Fibroblast of lung (primary cell): ENCODE measurements at places on chromosomes 4 and X. TPM values are rescaled to one million over a fixed set of nuclear protein-coding genes. Genes with fewer than 3 reads are reported as not detected.

DNA sequence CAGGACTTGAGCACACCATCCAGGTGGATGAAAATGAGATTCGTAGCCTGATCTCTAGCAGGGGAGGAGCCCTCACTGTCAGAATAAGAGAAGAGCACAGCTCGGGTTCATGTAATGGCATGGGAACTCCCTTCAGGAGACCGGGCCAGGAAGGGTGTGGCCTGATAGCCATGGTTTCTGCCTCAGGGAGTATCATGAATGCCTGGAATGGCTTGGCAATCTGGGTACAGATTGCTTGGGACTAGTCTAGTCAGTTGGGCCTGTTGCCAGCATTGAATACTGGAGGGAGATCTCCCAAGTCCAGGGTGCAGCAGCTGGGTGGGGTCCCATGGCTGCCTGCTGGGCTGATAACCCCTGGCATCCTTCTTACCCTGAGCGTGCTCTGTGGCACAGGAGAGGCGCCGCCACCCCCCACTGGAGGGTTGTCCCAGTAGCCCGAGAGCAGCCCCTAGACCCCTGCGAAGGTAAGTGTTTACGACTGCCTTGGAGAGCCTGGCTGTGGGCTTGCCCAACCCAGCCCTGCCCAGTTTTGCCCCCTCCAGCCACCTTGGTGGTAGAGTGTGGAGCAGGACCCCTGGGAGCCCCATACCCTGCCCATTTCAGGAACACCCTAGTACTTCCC lies 298.8 kb downstream of the TEX13A start:
- DNase-seq: peak; percentile 2

The XG gene
- 1.3 and 4.1 TPM in 2 replicates for total RNA-seq

GRCh38 chrX:23883737-23884354 lies 23.9 kb downstream of the APOO start:
- peak; percentile 81 for DNase-seq

GRCh38 chrX:56233100-56233499 lies 944 bp downstream of the KLF8 start:
- peak; percentile 1 for DNase-seq

The GYPA gene
- not detected in 2 replicates for total RNA-seq

DNA sequence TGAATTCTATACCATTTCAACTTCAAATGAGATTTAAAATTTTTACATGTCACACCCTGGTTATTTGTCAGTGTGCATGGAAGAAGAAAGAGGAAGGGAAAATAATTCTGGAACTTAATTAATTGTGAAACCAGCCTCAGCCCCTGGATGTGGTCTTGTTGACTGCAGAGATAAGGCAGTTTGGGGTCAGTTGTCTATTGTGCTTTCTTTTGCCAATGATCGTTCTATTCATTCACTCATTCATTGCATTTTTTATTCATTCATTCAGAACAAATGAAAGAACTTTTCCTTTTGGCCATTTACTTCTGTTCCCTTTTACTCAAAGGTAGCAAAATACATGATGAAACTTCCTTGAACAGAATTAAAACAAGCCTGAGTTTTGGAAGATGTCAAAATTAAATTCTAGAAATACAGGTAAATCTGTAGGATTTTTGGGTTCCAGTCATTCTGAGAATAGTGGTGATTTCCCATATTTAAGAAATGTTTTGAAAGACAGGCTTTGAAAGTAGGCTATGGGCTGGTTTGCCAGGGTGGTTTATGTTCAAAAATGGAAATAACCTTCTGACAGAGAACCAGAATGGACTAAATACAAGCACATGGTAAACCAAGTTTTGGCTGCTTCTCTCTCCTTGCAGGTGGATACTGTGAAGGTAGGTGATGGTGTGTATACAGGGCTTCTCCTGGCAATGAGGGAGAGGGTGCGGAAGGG lies 35.7 kb downstream of the PARM1 start:
- DNase-seq: no peak

The CCKAR gene
- total RNA-seq: under 0.01 and 0.83 TPM in 2 replicates

The POLA1 gene
- 9.2 and 10.3 TPM in 2 replicates for total RNA-seq

The AMBN gene
- total RNA-seq: not detected in 2 replicates

The TEX13C gene
- total RNA-seq: not detected in 2 replicates

GRCh38 chr4:85431881-85432485 lies 43.0 kb upstream of the ARHGAP24 start:
- no peak for DNase-seq

- DNase-seq: no peak
Observed at GRCh38 chr4:21202959-21203358, 502.7 kb downstream of the PACRGL start.

GRCh38 chr4:182048871-182049270 lies 194.3 kb upstream of the TENM3 start:
- DNase-seq: peak; percentile 25

DNA sequence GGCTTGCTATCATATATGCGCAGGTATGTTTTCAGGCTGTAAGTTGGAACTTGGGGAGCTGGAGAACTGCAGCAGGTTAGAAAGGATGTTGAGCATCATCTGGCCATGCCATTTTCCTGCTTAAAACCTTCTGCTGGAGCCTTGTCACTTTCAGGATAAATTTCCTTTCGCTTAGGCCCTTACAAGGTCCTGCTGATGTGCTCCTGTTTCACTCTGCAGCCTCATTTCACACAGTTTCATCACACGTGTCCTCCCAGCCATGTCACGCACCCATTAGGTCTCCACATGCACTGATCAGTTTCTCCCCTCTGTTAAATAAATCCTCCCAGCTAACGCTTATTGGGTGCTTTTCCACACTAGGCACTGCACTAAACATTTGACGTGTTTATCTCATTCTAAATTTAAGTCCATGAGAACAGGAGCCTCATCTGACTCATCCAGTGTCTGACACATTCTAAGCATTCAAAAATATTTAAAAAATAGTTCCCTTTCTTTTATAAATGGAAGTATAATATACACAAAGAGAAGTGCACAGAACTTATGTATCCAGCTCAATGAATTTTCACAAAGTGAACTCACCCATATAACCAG lies 14.5 kb downstream of the SOD3 start:
- peak; percentile 58 for DNase-seq

GRCh38 chrX:13283950-13284546 lies 35.8 kb downstream of the ATXN3L start:
- peak; percentile 91 for DNase-seq

- DNase-seq: no peak
Observed at GRCh38 chr4:162957521-162958143, 209.1 kb downstream of the NAF1 start.

The GPRIN3 gene
- under 0.01 TPM in 2 replicates for total RNA-seq

DNA sequence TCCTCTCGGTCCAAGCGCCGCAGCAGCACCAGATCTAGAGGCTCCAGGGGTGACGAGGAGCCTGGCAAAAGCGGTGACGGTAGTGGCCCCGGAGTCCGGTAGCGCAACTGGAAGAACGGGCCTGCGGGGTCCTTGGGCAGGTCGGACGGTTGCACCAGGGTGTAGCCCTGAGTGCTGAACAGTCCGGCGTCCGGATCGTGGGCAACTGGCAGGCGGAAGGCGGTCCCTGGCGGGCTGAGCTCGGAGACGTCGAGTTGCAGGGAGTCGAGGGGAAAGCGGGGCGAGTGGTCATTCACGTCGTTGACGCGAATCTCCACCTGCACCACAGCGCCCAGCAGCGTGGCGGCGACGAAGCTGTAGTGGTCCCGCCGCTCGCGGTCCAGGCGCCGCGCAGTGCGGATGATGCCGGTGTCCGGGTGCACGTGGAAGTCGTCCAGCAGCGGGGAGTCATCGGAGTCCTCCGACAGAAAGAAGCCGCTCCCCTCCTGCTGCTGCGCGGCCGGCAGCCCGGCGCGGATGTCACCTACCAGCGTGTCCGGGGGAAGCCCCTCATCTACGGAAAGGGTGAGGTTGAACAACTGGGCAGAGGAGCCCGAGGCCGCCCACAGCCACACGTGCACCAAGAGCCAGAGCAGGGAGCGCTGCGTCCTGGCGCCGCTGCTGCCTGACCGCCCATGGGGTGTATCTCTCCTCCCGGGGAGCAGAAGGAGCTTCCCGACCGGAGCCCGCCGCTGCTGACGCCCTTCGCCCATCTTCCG lies 837 bp downstream of the DCHS2 start:
- no peak for DNase-seq

The LRP2BP gene
- total RNA-seq: 0.51 and 0.66 TPM in 2 replicates

- no peak for DNase-seq
Observed at GRCh38 chr4:1597021-1597931, 86.8 kb downstream of the FAM53A start.

The GRPEL1 gene
- 16.3 and 20.8 TPM in 2 replicates for total RNA-seq

DNA sequence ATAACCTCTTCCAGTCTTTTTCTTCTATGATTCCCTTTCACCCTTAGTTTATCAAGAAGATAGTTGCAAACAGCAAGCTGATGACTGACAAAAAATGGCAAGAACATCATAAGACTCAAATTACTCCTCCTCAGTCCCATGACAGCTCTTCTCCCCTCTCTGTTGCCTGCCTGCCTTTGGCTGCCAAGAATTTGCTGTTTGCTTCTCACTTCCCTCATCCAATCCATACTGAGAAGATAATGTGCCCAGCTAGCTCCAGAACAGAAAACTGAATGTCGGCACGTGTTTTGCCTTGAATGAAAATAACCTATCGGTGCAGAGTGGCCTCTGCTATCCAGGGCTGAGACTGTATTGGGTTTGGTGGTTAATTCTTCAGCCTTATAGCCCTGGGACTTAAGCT lies 192.1 kb downstream of the PPARGC1A start:
- DNase-seq: no peak

GRCh38 chr4:1570291-1571164 lies 113.6 kb downstream of the FAM53A start:
- no peak for DNase-seq

DNA sequence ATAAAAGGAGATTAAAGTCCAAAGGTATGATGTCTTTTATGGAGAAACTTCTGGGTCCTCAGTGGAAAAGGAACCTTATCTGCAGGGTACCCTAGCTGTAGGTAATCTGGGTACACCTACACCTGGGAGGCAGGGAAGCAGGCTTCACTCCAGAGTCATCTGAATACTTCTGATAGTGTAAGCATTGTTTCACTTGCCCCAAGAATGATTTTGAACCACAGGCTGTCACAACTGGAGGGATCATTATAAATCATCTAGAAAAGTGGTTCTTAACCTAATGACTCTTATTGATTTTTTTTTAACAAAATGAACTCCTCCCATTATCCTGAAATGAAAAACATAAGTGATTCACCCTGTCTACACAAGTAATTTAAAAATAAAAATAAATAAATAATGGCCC lies 44.0 kb upstream of the STK26 start:
- DNase-seq: no peak

The FGF16 gene
- total RNA-seq: not detected in 2 replicates

DNA sequence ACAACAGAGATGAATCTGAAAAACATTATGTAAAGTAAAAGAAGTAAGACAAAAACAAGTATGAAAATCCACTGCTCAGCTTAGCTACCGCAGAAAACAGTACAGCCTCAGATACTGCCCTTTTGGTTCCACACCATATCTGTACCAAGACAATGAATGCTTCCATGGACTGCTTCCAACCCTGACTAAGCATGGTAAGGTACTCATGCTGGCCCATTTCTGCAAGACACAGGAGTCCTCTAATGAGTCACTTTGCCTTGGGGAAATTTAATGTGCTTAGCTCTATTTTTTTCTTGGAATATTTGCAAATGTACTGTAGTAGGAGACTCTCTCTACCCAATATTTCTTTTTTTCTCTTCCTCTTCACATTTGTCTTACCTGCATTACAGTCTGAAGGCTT lies 931.7 kb upstream of the HS3ST1 start:
- DNase-seq: no peak

The NLRP2B gene
- total RNA-seq: under 0.01 TPM in 1 of 2 replicates, not detected in the other

DNA sequence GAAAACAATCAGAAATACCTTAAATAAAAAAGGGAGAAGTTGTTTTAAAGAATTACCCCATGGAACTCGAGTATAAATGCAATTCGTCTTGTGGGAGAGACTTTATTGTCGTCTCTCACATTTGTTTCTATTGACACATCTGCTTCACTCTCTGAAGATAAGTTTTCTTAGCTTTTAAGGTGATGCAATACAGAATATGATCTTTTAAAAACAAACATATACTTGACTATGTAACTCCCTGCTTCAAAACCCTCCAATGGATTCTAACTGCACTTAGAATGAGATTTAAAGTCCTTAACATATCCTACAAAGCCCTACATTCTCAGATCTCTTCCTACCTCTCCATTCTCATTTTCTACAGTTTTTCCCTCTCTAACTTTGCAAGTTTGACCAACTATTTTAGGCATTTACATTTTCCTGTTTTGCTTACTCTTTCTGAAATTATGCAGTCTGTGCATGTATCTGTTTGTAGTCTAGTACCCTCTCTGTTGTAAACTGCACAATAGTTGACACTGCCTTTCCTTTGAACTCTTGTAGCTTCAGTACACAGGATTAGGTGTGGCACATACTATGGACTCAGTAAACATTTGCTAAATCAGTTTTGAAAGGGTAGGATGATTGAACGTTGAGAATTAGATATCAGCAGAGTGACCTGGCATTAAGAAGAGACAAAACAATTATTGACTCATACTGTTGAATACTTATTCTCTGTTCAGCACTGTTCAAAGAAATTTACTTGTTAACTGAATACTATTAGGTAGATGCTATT lies 59.8 kb downstream of the AGTR2 start:
- no peak for DNase-seq

The CFP gene
- total RNA-seq: under 0.01 and 0.17 TPM in 2 replicates

The L1CAM gene
- under 0.01 and 0.99 TPM in 2 replicates for total RNA-seq

GRCh38 chr4:55358668-55359067 lies 12.6 kb downstream of the SRD5A3 start:
- DNase-seq: peak; percentile 84

DNA sequence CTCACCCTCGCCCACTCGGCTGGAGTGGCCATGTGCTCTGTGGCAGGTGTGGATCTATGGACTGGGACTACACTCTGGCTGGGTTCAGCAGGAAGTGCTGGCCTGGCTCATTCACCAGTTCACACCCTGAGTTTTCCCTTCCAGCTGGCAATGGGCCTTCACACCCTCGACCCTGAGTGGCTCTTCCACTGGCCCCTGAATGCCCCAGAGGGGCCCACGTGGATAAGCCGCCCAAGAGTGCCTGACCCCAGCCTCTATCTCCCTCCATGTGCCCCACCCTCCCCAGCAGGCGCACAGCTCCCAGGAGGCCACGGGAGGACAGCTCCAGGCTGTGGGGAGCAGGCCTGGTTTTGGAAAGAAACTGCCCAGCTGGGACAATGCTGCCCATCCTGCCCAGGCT lies 234.1 kb downstream of the AFAP1 start:
- no peak for DNase-seq

- no peak for DNase-seq
Observed at GRCh38 chr4:10385994-10386394, 71.2 kb downstream of the ZNF518B start.

The PAGE1 gene
- total RNA-seq: not detected in 2 replicates

The SRPX2 gene
- total RNA-seq: 13.4 and 18.2 TPM in 2 replicates

DNA sequence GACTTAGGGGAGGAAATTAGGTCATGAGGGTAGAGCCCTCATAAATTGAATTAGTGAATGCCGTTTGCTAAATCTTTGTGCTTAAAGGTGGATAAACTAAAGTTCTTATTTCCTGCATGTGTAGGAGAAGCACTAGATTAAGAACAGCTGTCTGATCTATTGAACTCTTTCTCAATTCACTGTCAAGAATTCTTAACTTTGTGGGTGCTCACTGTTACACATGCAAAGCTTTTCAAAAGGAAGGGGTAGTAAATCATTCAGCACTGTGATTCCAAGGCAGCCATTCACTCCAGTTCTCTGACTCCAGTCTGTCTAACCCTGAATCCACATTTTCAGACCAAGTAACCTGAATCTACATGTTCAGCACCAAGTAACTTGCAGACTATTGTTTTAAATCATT lies 1520.1 kb downstream of the PCDH18 start:
- DNase-seq: peak; percentile 28

The GIMD1 gene
- not detected in 2 replicates for total RNA-seq

The UGT8 gene
- under 0.01 TPM in 1 of 2 replicates, not detected in the other for total RNA-seq

The MGARP gene
- 12.3 and 15.2 TPM in 2 replicates for total RNA-seq

The ABLIM2 gene
- 0.26 and 0.66 TPM in 2 replicates for total RNA-seq
